Stomach (tissue), 19 donors: ENCODE measurements at places on chromosomes 2 and 18. TPM values are rescaled to one million over a fixed set of nuclear protein-coding genes. Genes with fewer than 3 reads are reported as not detected.

AGXT gene
- polyA plus RNA-seq, result not detected

TSPYL6 gene
- polyA plus RNA-seq, result not detected

YES1 gene
- polyA plus RNA-seq, result 12.1 TPM

RAPGEF4 gene
- polyA plus RNA-seq, result 3.6 TPM

CPS1 gene
- polyA plus RNA-seq, result 0.56 TPM

UGT1A9 gene
- polyA plus RNA-seq, result not detected

CPLX4 gene
- polyA plus RNA-seq, result not detected
